ENCODE measurements at places on chromosomes 2 and 18. TPM values are rescaled to one million over a fixed set of nuclear protein-coding genes. Genes with fewer than 3 reads are reported as not detected.
A peak's percentile ranks its signal among the peaks of the same experiment; 100 is the strongest.

DNA sequence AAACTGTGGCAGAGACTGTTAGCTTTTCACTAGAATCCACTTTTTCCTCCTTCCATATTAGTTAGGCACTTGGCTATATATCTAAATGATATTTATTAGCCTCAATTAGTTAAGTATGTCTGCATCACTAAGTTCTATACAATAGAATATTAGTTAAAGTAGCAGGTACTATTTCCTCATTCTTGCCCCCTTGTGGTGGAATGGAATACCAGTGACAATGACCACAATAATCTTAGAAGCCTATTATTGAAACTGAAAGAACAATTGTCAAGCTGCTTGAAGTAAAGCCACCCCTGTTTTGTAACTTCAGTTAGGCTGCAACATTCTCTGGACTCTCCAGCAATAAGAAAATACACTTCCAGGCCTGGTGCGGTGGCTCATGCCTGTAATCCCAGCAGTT lies 476.3 kb upstream of the VWC2L start:
- no peak for DNase-seq

RGPD4 gene
- not detected for total RNA-seq

GRCh38 chr2:179020156-179020750 lies 29.7 kb downstream of the CCDC141 start:
- no peak for DNase-seq

- DNase-seq = no peak
Measured at GRCh38 chr2:158507141-158507540, 50.4 kb downstream of the PKP4 start.

- DNase-seq = no peak
Measured at GRCh38 chr2:38266382-38267061, 110.6 kb downstream of the ATL2 start.

GRCh38 chr2:144426981-144427479 lies 92.9 kb downstream of the ZEB2 start:
- no peak for DNase-seq

MOCOS gene
- 0.51 TPM for total RNA-seq

ATP6V1B1 gene
- not detected for total RNA-seq

VIT gene
- total RNA-seq = 16.9 TPM

DNA sequence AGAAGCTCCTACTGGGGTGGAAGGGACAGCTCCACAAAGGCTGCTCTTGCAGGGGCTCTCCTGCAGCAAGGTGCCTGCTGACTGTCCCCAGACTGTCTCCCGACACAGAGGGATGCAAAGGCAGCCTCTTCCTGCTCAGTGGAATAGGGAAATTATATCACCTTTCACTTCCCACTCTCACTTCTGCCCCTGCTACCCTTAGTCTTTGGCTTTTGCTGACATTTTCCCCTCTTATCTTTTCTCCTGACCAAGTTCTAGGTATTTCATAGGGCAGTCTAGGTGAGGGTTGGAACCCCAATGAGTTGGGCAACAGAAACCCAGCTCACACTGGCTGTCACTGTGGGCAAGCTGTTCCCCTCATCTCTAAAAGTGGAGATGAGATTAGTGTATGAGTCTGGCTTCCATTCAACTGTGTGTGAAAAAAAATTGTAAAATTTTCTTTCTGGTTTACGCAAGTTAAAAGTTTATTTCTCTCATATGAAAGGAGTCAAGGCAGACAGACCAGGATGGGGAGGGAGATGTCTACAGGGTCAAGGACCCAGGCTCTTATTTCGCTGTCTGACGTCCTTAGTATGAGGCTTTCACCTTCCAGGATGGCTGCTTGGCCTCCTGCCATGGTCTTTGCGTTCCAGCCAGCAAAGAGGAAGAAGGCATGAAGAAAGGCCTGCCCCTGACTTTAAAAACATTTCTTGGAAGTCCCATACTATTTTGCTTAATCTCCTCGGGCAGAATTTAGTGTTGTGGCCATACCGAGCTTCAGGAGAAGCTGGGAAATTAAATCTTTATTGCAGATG lies 7.5 kb upstream of the MOCOS start:
- peak; percentile 82 for DNase-seq

DNA sequence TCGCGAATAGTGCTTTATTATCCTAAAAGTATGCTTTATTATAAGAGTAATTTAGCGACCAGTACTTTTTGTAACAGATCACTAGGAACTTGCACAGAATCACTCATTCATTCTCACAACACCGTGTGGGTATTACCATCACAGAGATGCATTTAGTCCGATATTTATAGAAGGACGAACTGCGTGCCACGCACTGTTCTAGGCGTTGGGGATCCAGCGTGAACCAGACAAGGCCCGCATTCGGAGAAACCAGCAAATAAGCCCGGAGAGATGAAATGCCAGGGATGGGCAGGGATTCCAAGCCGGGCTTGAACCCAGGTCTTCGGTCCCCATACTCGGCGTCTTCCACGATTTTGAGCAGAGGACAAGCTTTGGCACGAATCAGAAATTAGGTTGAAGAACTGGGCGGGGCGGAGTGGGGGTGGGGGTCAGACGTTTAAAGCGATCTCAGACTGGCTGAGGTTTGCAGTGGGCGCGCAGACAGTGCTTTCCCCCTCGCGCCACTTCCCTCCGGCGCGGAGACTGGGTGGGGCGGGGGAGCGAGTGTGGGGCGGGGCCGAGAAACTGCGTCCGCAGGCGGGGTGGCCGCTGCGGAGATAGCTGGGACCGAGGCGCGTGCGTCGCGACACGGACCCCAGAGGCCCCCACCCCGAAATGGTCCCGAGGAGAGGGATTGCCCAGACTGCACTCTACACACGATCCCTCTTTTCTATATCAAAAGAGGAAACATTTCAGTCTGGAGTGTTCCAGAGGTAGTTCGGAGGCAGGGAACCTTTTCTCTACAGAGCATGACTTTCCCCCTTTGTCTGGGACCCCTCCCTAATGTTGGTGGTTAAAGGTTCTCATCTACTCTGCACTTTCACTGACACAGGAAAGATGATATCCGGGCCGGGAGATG lies 1.1 kb upstream of the CXCR4 start:
- DNase-seq = no peak

METTL4 gene
- 4.2 TPM for total RNA-seq

CEBPZ gene
- total RNA-seq = 23.5 TPM

GRCh38 chr2:65386344-65386743 lies 46.1 kb downstream of the SPRED2 start:
- DNase-seq = no peak

TMSB10 gene
- 1,113 TPM for total RNA-seq
